Kidney capillary endothelial cell (primary cell): ENCODE measurements at places on chromosomes 1 and 21.

- no peak for DNase-seq
Measured at GRCh38 chr1:248421384-248421783, 18.5 kb downstream of the OR2T1 start.

- DNase-seq = no peak
Measured at GRCh38 chr1:15330028-15330427, 79.7 kb upstream of the EFHD2 start.

DNA sequence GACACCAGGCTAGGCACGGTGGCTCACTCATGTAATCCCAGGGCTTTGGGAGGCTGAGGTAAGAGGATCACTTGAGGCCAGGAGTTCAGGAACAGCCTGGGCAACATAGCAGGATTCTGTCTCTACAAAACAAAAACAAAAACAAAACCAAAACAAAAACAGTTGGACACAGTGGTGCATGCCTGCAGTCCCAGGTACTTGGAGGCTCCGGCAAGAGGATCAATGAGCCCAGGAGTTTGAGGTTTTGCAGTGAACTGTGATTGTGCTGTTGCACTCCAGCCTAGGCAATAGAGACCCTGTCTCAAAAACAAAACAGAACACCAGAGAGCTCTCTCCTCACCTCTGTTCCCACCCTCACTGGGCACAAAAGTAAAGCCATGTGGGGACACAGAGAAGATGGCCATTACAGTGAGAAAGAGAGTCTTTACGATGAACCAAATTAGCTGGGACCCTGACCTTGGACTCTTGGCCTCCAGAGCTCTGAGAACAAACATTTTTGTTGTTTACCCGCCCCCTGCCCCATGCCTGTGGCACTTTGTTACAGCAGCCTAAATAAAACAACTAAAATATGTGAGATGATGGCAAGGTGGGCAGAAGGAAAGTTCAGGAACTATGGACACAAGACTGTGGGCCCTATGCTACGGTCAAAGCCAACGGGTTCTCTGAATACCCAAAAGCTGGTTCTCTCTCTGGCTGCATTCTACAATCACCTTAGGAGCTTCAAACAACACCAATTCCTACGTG lies 9.8 kb downstream of the NADK start:
- DNase-seq = no peak

- DNase-seq = no peak
Measured at GRCh38 chr1:36111151-36111550, 13.9 kb downstream of the COL8A2 start.

GRCh38 chr1:41455479-41456332 lies 28.8 kb downstream of the EDN2 start:
- no peak for DNase-seq
